ENCODE measurements at places on chromosomes 16 and 17.

GRCh38 chr17:34879146-34879545, 82.1 kb downstream of the CCT6B start:
- DNase-seq = no peak

DNA sequence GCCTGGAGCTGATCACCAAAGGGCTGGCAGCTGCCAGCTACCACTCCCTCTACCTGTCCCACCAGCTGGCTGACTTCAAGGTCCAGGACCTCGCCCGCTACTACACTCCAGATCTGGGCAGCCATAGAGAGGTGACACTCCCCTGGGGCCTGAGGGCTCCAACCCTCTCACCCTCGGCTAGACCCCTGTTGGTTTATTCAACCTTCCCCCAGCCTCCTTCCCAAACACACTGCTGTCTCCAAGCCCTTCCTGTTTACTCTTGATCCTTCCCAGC, 18.0 kb downstream of the ALOX12B start:
- DNase-seq = no peak

GRCh38 chr16:9016824-9017223, 53.1 kb upstream of the USP7 start:
- DNase-seq = no peak

DNA sequence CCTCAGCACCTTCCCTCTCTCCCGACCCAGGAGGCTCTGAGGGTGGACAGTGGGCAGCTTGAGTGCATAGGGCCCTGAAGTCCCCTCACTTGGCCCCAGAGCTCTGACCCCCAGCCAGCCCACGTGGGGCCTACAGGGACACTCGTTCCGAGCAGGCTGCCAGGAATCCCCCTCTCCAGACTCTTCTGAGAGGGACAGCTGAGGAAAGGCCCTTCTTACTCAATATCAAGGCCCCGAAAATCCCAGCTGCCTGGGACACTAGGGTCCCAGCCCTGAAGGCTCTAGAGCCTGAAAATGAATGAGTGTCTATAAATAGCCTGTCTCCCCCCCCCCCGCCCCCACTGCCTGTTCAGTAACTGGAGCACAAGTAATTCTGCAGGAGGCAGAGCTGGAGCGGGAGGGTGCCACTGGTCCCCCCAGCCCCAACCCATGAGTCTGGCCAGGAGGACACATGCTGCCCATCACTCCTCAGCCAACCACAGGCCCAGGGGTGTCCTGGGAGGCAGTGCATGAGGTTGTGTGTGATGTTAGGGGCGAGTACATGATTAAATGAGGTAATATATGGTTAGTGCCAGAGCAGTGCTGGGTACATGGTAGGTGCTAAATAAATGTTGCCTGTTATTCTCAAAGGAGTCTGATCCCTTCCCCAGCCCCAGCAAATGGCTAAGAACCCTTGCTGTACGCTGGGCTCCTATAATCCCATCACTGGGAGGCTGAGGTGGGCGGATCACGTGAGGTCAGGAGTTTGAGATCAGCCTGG, 11.6 kb downstream of the ADAM11 start:
- DNase-seq = no peak

GRCh38 chr16:67855789-67856188, 8.3 kb upstream of the CENPT start:
- no peak for DNase-seq
